Stimulated activated CD8-positive, alpha-beta memory T cell treated with anti-CD3 and anti-CD28 coated beads, Interleukin-4, amount 100 ng/mL, for 1 hour (primary cell): ENCODE measurements at places on chromosomes 16 and 17.

DNA sequence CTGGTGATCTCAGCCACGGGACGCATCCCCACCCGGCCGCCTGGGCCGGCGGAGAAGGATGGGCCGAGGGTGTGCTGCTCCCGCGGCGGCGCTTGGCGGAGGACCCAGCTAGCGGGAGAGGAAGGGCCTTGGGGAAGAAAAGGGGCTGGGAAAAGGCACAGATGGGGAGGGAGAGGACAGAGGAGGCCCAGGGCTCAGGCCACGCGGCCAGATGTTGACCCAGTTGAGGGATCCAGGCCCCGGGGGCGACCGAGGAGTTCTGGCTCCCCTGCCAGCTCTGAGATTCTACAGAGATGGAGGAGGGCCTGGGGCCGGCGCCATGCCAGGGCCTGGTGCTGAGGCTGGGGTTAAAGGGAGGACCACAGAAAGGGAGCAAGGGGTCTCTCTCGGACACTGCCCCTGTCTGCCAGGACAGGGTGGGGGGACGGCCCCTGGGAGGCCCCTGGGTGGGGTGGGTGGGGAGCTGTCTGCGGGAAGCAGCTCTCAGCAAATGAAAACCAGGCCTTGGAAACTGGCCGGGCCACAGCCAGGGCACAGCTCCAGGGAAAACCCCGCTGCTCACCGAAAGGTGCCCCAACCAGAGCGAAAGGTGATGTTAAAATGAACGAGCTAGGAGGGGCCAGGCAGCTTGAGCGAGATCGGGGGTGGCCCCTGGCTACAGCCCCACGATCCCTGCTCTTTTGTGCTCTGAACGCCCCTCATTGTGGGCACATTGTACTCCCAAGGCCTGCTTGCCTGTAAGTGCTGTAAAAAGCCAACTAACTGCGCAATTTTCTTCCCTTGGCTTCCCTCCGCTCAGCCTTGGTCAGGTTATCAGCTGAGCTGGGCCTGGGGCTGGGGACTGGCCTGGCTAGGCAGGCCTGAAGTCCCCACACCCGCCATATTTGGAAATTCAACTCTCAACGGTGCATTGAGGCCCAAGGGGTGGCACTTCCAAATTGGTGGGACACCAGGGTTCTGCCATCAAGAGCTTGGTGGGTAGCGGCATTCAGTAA is 191.4 kb downstream of the ZNF423 start:
- no peak for DNase-seq

DNA sequence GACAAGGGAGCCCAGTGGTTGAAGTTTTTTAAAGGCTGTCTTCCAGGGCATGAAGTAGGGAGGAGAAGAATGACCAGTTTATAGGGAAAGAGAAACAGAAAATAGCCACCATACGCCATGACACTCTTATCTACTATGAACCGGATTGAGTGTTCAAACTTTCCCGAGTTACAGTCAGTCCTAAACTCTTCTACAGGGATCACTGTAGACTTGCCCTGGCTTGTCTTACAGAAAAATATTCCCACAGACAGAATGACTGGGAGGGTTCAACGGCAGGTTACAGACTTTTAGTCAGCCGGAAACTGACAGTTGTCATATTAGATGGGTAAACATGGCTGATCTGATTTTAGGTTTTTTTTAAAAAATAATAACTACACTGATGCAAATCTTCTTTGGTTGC is 662.5 kb upstream of the SOX9 start:
- DNase-seq, result no peak

- DNase-seq, result no peak
Measured at GRCh38 chr16:48101069-48101674, 54.6 kb downstream of the ABCC12 start.

DNA sequence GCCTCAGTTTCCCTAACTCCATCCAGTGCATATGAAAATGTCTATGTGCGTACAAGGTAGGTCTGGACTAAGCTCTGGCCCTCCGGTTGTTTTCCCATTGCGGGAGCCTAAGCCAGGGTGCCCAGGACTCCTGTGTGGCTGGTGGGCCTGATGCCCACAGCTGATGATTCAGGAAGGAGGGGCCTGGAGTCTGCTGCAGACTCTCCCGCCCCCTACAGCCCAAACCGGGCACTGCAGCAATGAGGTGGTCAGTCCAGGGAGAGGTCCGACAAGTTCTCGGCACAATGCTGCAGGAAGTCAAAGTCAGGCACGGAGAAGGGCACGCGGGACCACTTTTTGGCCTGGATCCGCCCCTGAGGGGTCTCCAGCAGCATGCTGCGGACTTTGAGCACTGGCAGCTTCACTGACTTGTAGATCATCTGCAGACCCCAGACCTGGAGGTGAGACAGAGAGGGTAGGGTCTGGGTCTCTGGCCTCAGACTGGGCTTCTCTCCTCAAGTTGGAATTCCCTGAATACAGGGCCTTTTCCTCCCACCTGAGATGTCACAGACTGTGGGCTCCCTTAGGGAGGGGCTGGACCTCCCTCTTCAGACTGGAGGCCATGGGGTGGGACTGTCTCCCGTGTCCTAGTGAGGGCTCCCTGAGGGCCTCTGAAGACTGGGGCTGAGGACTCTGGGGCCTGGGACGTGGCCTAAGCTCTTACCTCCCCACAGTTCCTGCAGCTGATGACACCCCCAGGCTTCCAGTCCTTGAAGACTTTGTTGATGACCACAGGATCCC is 3.4 kb upstream of the ZNF385C start:
- peak; percentile 44 for DNase-seq

DNA sequence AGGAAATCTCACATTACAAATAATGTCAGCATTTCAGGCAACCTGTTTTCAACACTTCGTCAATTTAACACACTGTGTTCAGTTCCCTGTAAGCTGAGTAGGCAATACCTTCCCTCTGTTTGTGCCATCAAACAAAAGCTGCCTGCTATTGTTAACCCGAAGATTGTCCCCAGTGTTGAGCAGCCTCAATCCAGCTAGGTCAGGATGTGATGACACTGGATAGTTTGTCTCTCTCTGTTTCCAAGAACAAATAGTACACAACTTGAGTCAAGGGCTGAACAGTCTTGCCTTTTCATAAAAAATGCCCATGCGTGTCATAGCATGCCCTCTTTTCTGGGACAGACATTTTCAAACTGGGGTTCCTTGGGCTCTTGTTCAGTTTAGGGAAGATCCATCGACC is 36.4 kb downstream of the HSD17B2 start:
- no peak for DNase-seq

DNA sequence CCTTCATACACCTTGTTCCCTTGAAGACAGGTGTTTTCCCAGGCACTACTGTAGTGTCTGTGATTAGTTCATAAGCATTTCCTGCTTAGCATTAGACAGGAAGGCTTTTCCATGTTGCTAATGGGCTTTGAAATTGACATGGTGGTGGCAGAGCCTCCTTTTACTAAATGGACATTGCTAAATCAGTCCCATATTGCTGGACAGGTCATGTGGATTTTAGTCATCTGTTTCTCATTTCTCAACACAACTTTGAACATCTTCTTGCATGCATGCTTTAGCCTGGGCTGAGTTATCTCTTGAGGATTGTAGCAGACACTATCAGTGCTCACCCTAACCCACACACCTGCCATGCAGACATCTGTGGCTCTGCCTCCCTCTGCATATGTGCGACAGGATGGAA is 13.7 kb upstream of the BCO1 start:
- DNase-seq, result no peak

DNA sequence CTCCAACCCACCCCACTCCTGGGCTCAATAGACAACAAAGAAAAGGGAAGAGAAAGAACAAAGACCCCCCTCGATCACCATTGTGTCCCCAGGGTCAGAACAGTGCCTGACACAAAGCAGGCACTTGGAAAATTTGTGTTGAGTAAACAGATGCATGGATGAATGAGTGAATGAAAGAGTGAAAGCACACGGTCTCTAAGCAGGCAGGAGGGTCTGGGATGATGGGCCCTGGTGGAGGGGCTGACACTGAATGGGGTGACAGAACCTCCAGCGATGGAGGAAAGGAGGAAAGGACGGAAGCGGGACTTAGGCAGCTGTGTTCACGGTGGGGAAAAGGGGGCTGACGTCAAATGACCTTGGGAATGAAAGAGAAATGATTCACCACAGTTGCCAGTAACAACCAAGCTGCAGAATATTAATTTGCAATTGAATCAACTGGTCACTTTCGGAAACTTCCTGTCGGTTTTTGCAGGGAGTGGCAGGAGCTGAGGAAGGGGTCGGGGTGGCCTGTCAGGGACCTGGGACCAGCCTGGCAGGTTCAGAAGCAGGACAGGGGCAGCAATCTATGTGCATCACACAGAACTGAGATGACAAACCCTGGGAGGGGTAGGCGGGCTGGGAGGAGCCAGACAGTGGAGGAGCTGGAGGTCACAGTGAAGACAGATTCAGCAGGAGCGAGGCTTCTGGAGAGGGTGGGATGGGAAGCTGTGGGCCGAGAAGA is 6.7 kb upstream of the GAST start:
- DNase-seq, result no peak

- DNase-seq, result no peak
Measured at GRCh38 chr16:13958474-13958873, 38.5 kb downstream of the ERCC4 start.

- no peak for DNase-seq
Measured at GRCh38 chr16:69494991-69495392, 70.6 kb downstream of the CYB5B start.

DNA sequence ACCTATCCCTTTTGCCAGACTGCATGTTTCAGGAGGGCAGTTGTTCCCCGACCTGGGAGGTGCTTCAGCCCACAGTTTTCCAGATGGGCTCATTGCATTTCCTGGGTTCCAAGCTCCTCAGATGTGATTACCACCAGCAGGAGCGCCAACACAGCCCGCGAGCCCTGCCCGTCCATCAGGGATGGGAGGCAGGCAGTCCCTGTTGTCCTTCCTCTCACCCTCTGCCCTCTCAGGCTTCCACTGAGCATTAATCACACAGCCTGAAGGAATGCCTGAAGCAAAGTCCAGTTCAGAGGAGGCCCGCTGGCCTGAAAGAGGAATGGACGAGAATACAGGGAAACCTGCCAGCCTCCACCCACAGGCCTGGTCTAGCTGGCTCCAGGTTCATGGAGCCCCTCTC is 256.3 kb upstream of the SDK2 start:
- no peak for DNase-seq

DNA sequence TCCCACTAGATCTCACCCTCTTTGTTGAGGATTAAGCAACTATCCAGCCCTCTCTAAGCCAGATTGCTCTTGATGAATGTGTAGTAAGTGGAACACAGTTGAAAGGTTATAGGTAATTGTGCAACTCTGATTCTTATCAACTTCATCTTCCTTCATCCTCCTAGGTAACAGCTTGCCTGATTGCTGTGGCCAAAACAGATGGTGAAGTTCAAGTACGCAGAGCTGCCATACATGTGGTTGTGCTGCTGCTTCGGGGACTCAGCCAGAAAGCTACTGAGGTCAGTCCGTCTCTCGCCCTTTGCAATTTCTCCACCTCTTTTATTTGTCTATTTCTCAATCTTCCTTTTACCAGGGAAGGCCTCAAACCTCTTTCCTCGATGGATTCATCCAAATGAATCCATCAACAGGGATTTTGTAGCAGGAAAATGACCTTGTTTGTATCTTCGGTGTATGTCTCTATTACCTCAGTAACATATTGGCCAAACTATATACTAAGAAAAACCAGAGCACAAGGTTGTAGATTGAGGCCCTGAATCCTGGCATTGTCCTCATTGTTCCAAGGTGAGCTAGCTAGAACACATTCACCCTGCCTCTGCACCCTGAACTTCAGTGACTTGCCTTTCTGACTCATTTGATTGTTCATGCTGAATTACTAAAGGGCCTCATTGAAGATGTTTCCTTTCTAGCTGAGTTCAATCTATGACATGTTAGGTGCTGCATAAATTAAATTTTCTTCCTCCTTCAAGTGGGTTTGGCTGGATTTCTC is 65.1 kb upstream of the HAS3 start:
- DNase-seq, result no peak

DNA sequence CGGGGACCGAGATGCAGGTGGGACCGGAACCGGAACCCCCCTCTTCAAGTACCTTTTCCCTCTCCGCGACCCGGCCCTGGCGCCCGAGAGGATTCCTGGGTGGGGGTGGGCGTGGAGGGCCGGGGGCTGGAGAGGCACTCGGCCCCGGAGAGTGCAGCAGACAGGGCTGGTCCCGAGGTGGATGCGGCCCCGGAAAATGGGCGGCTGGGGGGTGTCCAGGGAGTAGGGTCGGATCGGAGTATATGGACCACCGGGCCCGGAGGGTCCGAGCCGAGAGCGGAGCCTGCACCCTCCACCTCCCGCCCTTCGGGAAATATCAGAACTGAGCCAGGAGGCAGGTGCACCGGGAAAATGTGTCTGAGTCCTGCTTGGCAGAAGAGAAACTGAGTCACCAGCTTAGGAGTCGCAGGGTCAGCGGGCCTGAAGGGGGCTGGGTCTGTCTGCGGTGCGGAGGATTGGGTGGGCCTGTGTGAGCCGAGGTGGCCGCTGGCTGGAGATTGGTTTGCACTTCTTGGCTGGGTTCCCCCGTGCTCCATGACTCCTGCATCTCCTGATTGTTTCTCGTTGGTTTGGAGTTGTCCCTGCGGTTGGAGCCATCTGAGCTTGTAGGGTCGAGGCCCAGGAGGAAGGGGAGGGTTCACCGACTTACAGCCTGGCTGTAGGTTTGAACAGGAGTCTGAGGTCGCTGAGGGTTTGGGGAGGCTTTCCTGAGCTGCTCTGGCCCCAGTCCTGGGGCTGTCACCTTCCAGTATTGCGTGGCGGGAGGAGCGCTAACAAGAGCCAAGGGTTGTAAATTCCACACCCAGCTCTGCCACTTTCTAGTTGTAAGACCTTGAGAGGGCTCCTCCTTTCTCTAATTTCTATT is 518 bp downstream of the SH2B1 start:
- DNase-seq, result no peak

GRCh38 chr17:69596141-69596540 is 181.6 kb downstream of the MAP2K6 start:
- DNase-seq, result no peak

GRCh38 chr16:57725554-57725953 is 10.0 kb upstream of the KATNB1 start:
- no peak for DNase-seq

GRCh38 chr17:43224146-43224705 is 4.2 kb downstream of the CCDC200 start:
- DNase-seq, result no peak

- DNase-seq, result peak; percentile 44
Measured at GRCh38 chr17:74981979-74982662, 5.3 kb upstream of the CDR2L start.

DNA sequence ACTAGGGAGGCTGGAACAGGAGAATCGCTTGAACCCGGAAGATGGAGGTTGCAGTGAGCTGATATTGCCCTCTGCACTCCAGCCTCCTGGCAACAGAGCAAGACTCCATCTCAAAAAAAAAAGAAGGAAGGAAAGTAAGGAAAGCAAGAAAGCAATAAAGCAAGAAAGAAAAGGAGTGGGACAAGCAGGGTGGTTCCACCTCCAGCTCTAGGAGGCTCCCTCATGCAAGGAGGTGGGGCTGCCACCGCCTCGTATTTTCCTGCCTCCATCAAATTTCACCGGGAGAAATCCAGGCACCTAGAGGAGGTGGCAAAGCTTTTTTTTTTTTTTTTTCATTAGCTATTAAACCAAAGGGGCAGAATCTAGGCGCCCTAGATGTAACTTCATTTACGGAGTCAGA is 1.0 kb downstream of the CYB561 start:
- no peak for DNase-seq

GRCh38 chr17:5123343-5124124 is 7.7 kb downstream of the USP6 start:
- no peak for DNase-seq
